Stimulated activated CD8-positive, alpha-beta memory T cell treated with anti-CD3 and anti-CD28 coated beads, Interleukin-15, amount 100 ng/mL, for 24 hours (primary cell): ENCODE measurements at places on chromosomes 12 and 14.

GRCh38 chr14:44170101-44170500 is 337.0 kb downstream of the FSCB start:
- DNase-seq = no peak

GRCh38 chr14:45990252-45990651 is 661.3 kb downstream of the RPL10L start:
- no peak for DNase-seq

- DNase-seq = no peak
Measured at GRCh38 chr12:128940974-128941373, 87.7 kb downstream of the GLT1D1 start.

DNA sequence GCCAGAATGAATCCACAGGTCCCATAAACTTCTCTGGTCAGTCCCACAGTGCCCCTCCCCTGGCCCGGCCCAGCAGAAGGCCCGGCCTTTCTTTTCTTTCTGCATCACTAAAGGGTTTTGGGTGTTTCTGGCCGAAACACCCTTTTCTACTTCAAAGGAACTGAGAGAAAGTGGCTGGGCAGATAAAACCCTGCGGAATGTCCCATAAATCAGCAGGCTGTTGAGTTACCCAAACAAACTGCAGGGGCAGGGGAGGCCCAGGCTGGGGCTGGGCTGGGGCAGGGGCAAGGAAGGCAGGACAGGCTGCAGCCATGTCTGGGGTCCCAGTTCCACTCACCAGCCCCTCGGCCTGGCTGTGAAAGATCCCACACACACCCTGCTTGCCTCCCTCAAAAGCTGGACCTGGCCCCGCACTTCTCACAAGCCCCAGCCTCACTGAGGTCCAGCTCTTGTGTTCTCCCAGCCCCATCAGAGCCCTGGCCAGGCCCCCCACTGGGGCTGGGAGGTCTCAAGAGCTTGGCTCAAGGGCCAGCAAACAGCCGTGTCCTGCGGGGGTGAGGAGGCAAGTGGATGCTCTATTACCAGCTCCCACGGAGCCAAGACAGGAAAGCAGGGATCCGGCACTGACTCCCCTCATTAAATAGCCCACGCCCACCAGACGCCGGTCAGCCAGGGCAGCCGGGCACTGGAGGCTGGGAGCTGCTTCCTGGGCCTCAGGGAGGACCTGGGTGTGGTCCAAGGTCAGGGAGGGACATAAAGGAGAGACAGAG is 41.9 kb downstream of the CCNK start:
- DNase-seq = no peak

GRCh38 chr14:89351516-89352404 is 65.3 kb downstream of the FOXN3 start:
- no peak for DNase-seq

DNA sequence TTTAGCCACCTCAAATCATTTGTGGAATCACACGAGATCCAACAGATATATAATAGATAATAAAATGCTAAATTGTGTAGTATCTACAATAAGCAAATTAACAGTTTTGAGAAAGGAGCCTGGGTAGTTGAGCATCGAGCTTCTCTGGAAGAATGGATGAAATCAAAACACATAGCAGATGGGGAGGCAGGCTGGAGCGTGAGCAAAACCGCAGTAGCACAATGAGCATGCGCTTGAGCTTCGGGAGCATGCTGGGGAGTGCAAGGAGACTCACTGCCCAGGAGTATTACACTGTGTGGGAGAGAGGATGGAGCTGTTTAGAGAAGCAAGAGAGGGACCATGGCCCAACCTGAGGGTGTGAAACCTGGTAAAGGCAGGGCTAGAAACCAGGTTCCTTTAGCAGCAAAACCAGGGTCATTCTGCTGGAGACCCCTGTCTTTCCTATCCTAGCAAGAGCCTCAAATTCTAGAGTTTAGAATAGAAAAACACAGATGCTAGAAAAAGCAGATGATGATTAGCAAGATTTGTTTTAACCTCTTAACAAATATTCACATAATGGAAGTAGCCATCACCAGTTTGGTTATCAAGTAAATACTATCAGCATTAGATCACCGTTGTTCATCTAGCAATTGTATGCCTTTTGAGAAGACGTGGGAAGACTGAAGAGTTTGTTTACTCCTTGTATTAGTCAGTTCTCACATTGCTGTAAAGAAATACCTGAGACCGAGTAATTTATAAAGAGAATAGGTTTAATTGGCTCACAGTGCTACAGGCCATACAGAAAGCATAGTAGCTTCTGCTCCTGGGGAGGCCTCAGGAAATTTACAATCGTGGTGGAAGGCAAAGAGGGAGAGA is 484.8 kb downstream of the EGLN3 start:
- DNase-seq = no peak

GRCh38 chr12:109461846-109462756 is 15.0 kb downstream of the KCTD10 start:
- DNase-seq = no peak

- no peak for DNase-seq
Measured at GRCh38 chr14:87432698-87433097, 560.3 kb downstream of the GALC start.

DNA sequence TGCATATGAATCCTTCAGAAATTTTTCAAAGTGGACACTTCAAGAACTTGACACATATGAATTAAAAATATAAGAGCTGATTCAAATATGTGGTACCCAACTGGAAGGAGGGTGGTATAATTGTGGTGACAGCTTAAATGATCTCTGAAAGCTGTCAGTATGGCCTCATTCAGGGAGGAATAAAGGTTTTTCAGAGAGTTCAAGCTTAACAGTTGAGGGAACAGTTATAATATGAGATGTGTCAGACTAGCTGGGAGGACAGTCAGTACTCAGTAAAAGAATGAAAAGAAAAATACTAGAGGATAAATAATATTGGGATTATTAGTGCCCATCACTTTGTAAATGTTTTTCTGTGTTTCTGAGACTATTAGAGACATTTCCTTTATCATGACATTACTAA is 277.5 kb downstream of the RASSF9 start:
- no peak for DNase-seq

DNA sequence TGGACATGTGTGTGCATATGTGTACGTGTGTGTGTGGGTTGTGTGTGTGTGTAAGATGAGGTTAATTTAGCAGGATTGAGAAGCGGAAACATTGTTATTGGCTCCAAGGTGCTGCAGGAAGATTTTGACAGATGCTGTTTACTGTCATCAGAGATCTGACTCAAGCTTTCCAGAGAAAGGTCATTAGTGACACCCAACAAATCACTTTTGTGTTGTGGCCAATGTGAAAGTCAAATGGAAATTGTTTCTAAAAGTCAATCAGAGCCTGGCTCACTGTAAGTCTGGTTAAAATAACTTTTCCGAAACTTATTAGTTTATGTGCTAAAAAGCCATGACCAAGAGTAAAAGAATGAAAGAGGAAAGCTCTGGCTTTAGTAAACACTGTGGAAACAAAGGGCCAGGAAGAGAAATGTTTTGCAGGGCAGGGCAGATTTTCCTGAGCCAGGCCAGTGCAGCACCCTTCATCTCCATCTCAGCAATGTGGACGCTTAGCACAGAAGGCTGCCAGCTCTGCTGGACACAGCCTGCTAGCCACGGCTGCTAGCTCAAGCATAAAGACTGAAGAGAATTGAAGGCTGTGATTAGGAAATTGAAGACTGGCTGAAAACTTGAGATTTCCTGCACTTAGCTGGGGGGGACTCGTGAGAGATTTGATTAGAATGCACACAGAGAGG is 235.8 kb downstream of the NEDD1 start:
- DNase-seq = no peak

DNA sequence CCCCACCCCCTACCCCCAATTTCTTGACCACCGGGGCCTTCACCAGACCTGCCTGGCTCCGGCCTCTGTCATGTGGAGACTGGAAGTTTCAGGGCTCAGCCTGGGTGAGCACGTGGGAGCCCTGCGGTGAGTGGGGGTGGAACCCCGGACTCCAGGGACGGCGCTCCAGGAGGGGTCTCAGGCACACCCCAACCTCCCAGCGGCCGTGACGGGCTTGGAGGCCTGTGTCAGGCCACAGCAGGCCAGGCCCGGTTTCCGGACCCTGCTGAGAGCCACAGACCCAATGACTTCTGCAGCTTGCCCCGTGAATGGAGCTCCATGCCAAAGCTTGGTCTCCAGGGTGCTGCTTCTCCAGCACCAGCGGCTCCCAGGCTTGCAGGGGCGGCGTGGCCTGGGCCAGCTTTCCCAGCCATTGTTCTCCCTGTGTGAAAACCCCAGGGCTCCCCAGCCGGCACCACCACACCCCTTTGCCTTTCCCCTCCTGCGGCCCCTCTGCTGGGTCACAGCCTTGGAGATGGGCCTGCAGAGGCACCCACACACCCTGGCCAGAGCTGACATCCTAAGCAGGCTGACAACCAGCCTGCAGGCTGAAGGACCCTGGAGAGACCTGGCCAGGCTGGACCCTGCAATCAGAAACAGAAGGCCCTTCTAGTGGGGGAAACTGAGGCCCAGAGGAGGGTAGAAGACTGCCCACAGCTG is 186.2 kb upstream of the C14orf180 start:
- DNase-seq = no peak

GRCh38 chr14:55354500-55354899 is 57.1 kb downstream of the ATG14 start:
- DNase-seq = no peak

DNA sequence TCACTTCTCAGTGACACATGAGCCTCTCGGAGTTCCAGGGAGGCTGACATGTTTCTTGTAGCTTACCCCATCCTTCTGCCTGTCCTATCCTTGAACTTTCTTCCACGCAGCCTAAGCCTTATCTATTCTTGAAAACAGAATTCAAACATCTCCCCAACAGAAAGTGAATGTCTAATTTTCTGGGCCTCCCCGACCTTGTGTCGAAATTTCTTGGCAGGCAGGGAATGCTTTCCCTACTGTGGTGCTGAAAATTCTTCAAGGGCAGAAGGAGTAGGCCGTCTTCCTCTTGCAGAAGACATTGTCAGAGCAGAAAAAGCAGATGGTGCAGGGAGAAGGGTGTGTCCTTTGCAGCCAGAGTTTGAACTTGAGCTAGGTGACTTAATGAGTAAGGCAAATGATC is 63.0 kb upstream of the TCL1B start:
- no peak for DNase-seq

DNA sequence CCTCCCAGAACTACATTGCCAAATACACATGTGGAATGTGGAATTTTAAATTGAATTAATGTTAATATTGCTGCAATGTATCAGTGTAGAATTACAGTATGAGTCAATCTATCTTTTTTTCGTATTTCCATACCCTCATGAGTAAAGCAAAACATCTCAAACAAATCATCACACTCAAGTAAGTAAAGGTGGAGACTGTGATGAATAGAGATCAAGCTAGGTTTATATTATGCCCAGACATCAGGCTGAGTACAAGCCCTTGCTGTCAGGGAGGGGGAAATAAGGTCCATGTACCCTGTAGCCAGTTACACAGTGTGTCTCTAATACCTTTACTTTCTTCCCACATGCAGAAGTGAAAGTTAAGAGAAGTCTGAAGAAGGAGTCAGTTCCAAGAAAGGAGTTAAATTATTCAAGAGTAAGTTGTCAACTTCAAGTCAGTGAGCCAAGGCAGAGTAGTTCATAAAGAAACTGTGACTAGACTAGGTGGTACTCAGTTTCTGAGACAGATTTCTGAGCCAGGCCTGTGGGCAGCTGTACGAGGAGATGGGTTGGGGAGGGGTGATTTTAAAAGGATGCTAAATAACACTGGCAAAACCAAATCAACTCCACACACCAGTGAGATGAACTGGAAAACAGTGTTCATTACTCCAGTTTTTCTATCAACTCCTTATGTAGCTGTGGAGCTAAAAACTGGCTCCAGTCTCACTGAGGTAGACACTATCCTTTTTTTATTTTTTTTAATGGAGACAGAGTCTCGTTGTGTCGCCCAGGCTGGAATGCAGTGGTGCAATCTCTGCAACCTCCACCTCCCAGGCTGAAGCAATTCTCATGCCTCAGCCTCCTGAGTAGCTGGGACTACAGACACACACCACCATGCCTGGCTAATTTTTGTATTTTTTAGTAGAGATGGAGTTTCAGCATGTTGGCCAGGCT is 23.8 kb upstream of the STK38L start:
- no peak for DNase-seq

- no peak for DNase-seq
Measured at GRCh38 chr12:94973221-94973620, 30.3 kb downstream of the NDUFA12 start.

DNA sequence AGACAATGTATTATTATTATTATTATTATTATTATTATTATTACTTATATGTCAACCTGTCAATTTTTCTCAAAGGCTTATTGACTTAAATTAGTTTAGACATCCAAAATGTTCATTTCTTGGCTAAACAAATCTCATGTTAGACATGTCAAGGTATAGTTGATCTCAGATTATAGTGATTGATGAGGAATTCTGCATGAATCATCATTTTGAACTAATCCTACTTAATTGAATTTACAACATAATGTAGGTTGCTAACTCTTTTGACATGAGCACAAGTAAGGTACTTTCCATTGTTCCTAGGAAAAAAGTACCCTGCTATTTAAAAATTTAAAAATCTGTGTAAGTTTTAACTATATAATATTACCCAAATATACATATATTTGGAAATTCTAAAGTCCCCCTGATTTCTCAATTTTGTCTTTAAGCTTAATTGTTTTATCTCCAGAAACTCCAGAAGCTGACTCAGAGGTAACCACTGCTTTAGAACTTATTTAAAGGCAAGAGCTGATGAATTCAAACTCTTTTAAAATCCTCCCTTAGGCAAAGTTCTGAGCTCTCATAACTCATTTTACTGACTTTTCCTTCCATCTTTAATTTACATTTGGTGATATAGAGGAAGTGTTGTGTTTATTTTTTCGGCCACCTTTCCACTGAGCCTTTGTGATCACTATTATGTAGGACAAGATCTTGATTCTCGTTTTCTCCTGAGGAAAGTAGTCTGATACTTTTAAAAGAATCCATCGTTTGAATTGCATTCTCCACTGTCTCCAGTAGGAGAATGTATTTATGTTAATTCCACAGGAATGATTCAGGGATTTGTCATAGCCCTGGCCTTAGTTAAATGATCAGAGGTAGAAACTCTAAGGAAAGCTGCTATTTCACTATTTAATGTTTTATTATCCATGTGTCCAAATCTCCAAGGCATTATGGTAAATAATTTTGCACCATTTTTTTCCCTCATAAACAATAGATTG is 1304.5 kb downstream of the AACS start:
- DNase-seq = no peak

- peak; percentile 62 for DNase-seq
Measured at GRCh38 chr12:113174461-113175384, 10.6 kb downstream of the DDX54 start.

DNA sequence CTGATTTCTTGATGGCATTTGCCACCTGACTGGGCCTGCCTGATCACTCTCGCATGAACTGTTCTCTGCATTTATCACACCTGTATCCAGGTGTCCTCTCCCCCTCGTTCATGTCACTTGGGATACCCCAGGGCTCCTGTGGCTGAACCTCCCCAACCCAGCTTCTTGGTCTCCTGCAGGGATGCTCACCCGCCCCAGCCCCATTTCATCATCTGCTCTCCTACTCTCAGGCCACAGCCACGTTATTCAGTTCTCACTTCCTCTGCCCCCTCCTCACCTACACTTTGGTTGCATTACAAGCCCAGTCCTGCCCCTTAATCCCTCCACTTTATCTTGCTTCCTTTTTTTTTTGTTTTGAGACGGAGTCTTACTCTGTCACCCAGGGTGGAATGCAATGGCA is 35.5 kb downstream of the TMBIM6 start:
- no peak for DNase-seq

- DNase-seq = no peak
Measured at GRCh38 chr12:97745406-97746101, 282.9 kb downstream of the RMST start.
